ENCODE measurements at places on chromosomes 16 and 17. TPM values are rescaled to one million over a fixed set of nuclear protein-coding genes. Genes with fewer than 3 reads are reported as not detected.

Gene SPAG9
- total RNA-seq, result 153 TPM

Gene C16orf86
- total RNA-seq, result 3.4 TPM

Gene MYH13
- 1.4 TPM for total RNA-seq

Gene CWC25
- 11.4 TPM for total RNA-seq

Gene PGS1
- total RNA-seq, result 37.7 TPM

Gene ITGAX
- 2.7 TPM for total RNA-seq

Gene NPIPB4
- 53.0 TPM for total RNA-seq

Gene RGS11
- 2.3 TPM for total RNA-seq

Gene SAMD14
- 1.0 TPM for total RNA-seq

Gene STH
- 1.7 TPM for total RNA-seq

- no peak for DNase-seq
Measured at GRCh38 chr16:62208934-62209333, 172.7 kb upstream of the CDH8 start.

DNA sequence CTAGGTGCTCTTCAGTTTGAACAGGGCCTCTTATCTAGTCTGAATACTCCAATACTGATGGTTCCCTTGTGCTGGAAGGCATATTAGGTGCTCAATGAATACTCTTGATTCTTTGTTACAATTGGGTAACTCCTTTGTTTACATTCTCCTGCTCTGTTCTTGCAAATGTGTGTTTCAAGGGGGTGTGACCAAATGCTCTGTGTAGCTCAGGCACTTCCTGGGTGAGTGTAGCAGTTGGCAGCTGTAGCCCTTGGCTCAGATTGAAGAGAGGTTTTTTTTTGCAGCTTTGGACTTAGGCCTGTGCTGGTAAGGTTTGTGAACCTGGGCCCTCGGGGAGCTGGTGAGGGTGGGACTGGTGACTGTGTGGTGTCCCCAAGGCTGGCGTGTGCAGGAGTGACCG is 20.2 kb downstream of the TBCD start:
- no peak for DNase-seq

GRCh38 chr17:68565661-68566441 is 35.3 kb downstream of the FAM20A start:
- no peak for DNase-seq

- no peak for DNase-seq
Measured at GRCh38 chr17:63463771-63464170, 13.1 kb upstream of the ACE start.

GRCh38 chr16:67148656-67149275 is 2.0 kb downstream of the B3GNT9 start:
- no peak for DNase-seq

DNA sequence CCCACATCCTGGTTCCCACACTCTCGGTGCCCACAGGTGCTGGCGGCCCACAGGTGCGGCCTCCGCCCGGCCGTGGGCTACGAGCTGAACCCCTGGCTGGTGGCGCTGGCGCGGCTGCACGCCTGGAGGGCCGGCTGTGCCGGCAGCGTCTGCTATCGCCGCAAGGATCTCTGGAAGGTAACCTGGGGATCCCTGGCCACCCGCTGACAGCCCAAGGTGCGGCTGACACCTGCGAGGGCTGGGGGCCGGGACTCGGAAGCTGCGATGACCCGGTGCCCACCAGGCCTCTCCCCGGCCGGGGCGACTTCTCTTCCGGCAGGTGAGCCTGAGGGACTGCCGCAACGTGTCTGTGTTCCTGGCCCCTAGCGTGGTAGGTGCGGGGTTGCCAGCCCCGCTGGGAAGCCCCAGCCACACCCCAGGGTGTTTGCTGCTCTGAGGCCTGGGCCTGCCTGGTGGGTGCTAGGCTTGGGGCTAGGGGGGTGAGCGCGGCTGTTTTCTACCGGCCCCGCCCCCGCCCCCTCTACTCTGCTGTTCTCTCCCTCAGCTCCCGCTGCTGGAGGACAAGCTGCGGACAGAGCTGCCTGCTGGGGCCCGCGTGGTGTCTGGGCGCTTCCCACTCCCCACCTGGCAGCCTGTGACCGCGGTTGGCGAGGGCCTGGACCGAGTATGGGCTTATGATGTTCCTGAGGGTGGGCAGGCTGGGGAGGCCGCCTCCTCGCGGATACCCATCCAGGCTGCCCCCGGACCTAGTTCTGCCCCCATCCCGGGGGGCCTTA is 1.0 kb downstream of the ANTKMT start:
- no peak for DNase-seq

GRCh38 chr17:7634384-7634783 is 4.4 kb downstream of the SHBG start:
- DNase-seq, result peak; percentile 83

DNA sequence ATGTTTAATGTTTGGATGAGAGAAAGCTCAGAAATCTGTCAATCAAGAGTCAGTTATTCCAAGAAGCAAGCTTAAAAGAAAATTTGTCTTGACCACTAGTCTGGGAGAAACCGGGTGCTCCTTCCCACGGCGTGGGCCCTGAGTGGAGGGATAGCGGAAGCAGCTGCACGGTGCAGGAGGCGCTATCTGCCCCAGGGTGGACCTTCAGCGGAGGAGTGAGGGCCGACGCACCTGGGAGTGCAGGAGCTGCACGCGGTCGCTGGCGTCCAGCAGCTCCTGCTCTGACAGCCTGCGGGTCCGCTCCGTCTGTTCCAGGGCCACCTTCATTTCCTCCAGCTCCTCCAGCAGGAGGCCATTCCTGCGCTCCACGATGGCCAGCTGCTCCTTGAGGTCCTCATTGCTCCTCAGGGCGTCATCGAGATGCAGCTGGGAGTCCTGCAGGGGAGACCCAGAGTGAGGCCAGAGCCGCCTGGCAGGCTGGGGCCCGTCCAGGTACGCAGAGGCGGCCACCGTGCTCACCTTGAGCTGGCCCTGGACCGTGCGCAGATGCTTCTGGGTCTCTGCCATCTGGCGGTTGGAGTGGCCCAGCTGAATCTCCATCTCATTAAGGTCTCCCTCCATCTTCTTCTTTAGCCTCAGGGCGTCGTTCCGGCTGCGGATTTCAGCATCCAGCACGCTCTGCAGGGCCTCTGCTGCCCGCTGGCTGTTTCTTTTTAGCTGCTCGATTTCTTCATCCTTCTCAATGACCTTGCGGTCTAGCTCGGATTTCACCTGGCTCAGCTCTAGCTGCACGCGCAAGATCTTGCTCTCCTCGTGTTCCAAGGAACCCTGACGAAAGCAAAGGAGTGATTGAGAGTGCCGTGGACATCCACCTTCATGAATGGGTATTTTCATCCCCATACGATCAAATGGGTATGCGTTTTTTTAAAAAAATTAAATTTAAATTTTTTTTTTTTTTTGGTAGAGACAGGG is 63.5 kb downstream of the MYH13 start:
- DNase-seq, result no peak

DNA sequence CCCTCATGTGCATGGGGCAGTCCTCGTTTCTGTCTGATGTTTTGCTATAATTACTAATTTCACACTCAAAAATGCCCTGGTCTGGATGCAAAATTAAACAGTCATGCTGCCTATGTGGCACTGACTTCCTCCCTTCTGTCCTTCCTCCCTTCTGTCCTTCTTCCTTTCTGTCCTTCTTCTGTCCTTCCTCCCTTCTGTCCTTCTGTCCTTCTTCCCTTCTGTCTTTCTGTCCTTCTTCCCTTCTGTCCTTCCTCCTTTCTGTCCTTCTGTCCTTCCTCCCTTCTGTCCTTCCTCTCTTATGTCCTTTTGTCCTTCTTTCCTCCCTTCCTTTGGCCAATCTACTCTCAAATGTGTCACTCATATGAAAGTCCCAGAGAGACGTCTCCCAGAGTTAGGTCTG is 93.8 kb downstream of the IRF8 start:
- DNase-seq, result no peak

- peak; percentile 85 for DNase-seq
Measured at GRCh38 chr17:27345141-27345904, 51.4 kb downstream of the WSB1 start.

DNA sequence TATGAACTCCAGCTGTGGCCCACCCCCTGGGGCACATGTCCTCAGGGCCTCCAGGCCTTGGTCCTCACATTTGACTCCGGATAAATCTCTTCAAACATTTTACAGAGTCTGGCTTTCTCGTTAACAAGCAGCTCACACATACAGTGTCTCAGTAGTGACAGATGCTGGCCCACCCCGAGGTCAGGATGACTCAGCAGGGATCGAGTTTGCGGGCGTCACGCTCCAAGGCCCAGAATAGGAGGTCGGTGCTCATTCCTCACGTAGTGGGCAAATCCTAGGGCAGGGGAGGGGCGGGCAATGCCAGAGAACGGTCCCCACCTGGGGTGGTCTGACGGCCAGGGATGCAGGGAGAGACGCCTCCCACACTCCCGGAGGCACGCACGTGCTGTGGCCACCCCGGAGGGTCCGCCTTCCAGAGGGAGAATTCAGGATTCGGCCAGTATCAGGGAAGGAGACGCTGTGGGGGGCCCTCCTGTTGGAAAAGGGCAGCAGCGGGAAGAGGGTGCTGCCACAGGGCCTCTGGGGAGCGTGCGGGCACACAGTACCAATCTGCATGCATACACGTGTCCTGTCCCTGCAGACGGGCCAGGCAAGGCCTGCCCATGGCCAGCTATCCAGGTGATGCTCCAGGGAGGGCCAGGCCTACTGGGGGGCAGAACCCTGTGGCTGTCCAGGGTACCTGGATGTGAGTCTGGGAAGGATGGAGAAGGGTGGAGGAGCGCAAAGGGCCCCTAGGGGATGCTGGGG is 8.6 kb downstream of the SLC7A5 start:
- DNase-seq, result peak; percentile 79

GRCh38 chr17:34798581-34798980 is 162.7 kb downstream of the CCT6B start:
- DNase-seq, result no peak

DNA sequence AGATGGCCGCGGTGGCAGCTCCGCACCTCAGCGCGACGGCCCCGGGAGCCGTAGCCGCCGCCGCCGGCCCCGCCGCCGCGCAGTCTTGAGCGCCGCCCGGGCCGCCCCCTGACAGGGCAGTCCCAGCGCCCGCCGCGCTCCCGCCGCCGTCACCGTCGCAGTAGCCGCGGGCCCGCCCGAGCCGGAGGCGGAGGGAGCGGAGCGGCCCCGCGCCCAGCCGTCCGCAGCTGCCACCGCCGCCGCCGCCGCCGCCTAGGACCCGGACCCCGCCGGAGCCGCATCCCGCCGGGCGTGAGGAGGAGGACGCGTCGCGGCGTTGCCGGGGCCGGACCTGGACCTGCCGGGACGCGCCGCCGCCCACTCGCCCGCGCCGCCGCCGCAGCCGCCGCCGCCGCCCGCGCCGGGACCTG is 218 bp downstream of the TNRC6C start:
- no peak for DNase-seq

- DNase-seq, result no peak
Measured at GRCh38 chr17:67488768-67489167, 111.7 kb downstream of the PITPNC1 start.

- no peak for DNase-seq
Measured at GRCh38 chr16:88432174-88432573, 20.9 kb upstream of the ZFPM1 start.

GRCh38 chr16:67163164-67163998 is 1.2 kb upstream of the HSF4 start:
- DNase-seq, result no peak

- no peak for DNase-seq
Measured at GRCh38 chr17:47214931-47215330, 5.8 kb downstream of the MYL4 start.

All from tongue (tissue), 3 donors.